ENCODE measurements at places on chromosomes 16 and 17.

DNA sequence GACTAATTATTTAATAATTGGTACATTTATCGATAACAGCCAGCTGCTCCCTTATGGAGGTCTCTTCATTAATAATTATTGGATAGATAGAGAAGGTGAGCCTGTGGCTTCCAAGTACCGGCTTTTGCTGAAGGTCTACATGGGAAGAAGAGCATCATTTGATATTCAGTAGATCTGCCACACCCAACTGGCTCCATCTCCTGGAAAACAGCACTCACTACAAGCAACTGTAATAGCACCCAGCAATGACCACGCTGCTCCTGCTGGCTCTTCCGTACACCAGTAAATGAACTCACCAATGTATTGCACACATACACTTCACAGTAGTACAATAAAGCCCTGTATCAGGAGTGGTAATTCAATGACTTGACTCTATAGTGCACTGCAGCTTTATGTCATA, 19.5 kb downstream of the MARVELD3 start:
- DNase-seq: no peak

DNA sequence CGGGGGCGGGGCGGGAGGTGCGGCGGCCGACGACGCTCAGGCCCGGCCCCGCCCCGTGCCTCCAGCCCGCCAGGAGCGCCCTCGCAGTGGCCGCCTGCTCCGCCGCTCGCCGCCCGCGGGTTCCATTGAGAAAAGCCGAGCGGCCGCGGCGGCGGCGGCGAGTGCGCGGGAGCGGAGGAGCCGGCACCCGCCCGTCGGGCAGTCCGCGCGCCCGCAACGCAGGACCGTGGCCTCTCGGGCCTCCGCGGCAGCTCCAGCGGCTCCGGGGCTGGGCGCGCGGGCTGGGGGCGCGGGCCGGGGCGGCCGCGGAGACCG, at the start of gene ZFPM1:
Gene ZFPM1 (plus strand): TSS at position 64 of the 315 bp plus-strand sequence. CDS start 359 bp downstream, outside the sequence.
- no peak for DNase-seq

DNA sequence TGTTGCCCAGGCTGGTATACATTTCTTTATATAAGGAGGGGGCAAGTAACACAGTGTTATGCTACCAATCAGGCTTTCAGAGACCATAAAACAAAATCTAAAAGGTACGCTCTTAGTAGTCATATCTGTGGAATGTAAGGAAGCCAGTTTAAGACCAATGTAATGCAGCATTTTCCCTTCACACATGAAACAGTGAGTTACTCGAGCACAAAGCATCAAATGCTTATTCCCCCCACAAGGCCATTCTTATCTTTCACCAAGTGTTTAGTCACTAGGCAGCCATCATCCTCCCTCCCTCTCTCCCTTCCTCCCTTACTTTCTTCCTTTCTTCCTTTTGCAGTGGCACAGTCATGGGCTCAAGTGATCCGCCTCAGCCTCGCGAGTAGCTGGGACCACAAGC, 12.8 kb downstream of the HMOX2 start:
- DNase-seq: no peak

DNA sequence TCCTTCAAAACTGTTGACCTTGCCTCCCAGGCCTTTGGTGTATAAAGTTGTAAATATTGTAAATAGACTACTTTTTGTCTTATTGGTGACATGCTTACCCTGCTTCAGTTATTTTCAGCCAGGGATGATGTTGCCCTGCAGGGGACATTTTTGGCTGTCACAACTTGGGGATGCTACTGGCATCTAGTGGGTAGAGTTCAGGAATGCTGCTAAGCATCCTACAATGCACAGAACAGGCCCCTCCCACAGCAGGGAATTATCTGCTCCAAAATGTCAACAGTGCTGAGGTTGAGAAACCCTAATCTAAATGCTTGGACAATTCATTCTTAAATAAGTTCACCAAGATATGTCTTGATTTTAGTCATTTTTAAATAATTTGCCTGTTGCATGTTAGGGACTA, 459.8 kb downstream of the PMP22 start:
- DNase-seq: no peak

DNA sequence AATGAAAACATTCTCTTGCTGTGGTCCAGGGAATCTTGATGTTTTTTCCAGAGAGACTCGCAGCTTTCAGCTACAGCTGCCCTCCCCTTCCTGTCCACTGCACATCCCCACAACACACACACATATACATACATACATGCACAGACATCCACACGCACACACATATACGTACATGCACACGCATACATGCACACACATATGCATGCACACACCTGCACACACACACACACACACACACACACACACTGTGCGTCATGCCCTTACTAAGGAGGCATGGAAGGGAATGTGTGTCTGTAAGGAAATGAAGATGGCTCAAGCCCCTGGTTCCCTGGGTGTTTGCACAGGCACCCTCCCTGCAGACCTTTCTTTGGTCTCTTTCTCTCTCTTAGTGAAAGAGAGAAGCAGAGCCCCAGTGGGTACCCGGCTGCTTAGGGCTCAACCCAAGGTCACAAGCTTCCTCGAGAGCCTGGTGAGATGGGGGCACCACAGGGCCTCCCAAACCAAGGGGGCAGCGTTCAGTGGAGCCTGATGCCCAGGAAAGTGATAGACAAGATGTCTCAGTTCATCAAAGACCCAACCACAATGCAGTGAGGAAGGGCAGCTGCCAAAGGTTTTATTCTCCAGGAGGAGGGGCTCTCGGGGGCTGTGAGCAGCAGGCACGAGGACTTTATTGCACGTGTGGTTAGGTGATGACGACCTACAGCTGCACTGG, 33.3 kb downstream of the TNFRSF13B start:
- DNase-seq: no peak

DNA sequence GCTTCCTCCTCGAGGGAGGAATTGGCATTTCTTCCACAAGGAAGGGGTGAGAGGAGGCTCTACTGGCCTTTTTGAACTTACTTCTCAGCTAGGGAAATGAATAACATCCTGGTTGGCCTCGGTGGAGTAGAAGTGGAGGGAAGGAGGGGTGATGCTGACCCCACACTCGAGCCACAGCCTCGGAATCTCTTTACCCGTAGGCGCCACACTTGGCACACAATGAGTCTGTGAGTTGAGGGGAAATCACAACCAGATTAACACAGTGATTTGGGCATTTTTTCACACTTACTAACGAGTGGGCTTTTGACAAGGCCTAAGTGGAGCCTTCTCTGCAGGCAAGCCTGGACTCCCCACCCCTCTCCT, 47.3 kb upstream of the TBX2 start:
- no peak for DNase-seq

DNA sequence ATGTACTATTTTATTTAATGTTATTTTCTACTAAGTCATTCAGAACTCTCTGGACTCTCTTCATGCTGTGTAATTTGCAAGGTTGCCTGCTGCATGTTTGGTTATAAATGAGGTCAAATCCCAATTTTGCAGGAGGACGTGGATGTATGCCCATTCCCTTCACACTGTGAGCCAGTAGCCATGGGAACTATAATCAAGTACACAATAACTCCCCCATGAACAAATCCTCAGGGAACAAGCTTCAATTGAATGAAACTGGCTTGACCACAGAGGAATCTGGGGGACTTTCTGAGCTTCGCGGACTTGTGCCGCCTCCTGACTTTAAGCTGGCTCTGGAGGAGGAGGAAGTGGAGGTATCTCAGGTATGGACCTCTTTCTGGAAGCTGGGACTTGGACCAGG, 14.6 kb upstream of the KCTD13 start:
- no peak for DNase-seq

GRCh38 chr16:85270374-85270773, 158.1 kb upstream of the CIBAR2 start:
- DNase-seq: no peak

GRCh38 chr17:50944054-50944901, 78.1 kb upstream of the TOB1 start:
- no peak for DNase-seq

DNA sequence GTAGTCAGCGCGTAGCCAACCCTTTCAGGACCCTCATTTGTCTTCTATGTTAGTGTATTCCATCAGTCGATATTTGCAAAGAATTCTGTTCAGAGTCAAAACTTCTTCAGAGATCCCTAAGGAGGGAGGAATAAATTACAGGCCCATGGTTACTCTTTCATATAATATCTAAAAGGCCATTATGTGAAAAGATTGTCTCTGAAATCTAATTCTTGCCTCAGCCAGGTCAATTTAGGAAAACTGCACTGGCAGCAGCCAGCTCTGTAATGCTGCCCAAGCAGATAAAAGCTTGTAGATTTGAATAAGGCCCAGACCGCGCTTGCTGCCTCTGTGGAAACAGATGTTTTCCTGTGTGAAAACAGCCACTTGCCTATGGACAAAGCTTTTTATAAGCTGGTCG, 379.8 kb downstream of the CNTNAP4 start:
- DNase-seq: no peak

DNA sequence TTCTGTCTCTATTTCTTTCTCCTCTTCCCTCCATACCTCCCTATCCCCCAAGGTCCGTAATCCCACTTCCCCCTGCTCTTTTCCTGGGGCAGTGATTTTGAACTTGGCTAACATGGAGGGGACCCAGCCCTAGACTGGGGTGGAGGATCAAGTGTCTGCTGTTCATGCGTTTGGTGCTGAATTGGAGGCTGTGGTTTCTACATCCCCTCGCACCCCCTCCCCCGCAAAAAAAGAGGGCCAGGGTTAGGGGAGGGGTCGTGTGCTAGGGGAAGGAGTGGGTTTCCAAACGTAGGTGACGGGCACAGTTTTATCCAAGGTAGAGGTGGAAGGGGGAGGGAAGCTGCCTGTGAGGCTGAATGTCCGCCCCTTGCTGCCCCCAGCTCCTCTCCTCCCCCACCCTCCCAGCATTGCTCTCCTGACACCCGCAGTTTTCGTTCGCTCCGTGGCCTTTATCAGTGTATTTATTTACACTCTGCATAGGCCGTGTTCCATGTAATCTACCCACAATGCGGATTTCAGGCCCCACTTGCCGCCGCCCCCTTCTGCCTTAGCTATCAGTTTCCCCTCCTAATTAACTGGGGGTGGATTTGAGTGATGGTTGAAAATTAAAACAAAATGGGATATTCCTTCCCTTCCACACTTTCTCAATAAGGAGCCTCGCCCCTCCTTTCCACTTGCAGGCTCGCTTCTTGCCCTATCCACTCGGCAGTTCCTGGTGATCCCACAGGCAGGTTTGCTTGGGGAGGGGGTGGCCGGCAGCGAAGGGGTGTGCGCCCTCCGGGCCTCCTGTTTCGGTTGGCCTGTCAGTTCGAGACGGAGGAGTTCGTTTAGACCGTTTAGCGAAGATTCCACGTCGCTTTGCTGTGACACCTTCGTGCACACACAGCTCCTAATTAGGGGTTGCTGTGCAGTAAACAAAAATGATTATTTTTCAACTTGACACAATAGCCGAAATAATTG, 2.0 kb downstream of the GNAO1 start:
- DNase-seq: no peak

DNA sequence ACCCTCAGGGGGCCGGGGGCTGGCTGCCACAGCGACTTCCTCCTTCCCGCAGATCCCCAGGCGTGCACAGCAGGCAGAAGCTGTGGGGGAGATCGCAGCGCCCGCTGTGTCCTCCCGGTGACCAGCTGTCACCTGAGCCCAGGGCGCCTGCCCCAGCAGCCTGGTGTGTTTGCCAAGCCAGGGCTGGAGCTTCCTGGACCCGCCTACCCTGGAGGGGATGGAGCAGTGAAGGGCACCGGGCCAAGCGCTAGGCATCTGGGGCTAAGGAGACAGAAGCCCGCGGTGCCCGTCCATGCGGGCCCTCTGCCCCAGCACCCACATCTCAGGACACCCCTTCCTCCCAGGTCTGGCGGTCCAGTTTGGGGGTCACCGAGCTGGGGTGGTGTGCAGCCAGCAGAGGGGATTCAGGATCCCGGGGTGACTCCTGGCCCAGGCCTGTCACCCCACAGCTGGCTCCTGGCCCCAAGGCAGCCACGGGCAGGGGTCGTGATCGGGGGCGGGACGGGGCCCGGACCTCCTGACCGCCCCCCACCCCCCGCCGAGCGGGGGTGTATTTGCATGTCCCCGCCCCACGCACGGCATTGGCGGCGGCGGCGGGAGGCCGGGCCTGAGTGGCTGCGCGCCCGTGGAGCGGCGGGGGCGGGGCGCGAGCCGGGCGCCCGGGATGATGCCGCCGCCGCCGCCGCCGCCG, at the start of gene RAB26:
Gene RAB26 (plus strand): TSS at position 645 of the 691 bp plus-strand sequence. CDS start 159 bp downstream, outside the sequence.
- DNase-seq: no peak

GRCh38 chr17:9944704-9945103, 39.6 kb upstream of the RCVRN start:
- DNase-seq: no peak

DNA sequence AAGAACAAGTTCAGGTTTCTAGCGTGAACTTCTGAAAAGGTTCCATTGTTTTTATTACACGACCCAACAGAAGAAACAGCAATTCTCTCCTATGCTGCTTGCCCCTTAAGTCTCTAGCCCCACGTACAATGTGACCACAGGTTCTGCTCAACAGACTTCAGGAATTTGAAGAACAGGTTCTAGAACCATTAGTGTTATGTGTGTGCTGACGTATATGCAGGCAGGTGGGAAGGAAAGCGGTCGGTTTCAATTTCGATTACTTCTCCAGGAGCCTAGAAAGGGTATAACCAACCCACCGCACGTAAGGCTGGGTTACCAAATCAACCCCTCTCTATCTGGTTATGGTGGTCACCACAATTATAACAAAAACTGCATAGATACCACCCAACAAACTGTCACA, 39.4 kb downstream of the XPO6 start:
- no peak for DNase-seq

DNA sequence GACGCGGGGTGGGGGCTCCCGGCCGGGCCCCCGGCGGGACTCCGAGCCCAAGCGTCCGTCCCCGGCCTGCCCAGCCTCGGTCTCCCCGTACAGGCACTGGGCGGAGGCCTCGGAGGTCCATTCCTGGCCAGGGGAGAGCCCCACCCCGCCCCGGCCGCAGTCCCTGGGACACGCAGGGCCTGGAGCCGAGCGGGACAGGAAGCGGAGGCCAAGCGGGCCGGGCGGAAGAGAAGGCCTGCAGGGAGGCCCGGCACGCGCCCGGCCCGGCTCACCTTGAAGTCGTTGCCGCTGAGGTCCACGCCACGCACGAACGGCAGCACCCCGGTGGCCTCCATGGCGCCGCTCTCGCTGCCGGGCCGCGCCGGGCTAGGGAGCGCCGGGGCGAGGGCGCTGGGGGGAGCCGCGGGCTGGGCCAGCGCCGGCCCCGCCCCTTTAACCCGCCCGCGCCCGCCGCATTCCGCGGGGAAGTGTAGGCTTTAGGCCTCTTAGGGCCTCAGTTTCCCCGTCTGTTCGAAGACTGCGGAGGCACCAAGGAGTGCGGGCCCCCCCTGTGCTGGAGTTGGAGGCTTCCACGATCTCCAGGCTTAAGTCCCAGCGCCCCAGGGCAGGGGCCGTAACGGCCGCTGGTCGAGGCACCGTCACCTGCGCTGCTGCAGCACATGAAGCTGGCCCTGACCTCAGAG, at the start of gene FLII:
Gene FLII (minus strand): TSS at position 383 of the 683 bp plus-strand sequence. CDS start 48 bp downstream, at position 335.
- no peak for DNase-seq
